ENCODE measurements at places on chromosomes 5 and 9. TPM values are rescaled to one million over a fixed set of nuclear protein-coding genes. Genes with fewer than 3 reads are reported as not detected.

Gene SPATA31A3
- not detected for total RNA-seq

Gene LRRC8A
- total RNA-seq: 19.9 TPM

Gene TMEM232
- total RNA-seq: 3.4 TPM

Gene DBH
- total RNA-seq: not detected

Gene TAF11L5
- total RNA-seq: not detected

Gene BNC2
- 27.5 TPM for total RNA-seq

Gene RNF180
- 0.74 TPM for total RNA-seq

Gene CCDC192
- total RNA-seq: not detected

Gene EPB41L4A
- total RNA-seq: 0.37 TPM

Gene NEUROG1
- not detected for total RNA-seq

Gene OMD
- not detected for total RNA-seq

Gene SCGB3A1
- not detected for total RNA-seq

Gene HAPLN1
- total RNA-seq: 0.55 TPM

Gene WDR38
- total RNA-seq: not detected

Gene PPP6C
- 9.4 TPM for total RNA-seq

Gene SLC6A18
- not detected for total RNA-seq

Gene CA9
- 2.0 TPM for total RNA-seq

Gene GLDC
- total RNA-seq: 1.4 TPM

Gene SVEP1
- 134 TPM for total RNA-seq

Gene SELENOP
- 131 TPM for total RNA-seq

Gene CFAP77
- total RNA-seq: not detected

Gene UTP15
- total RNA-seq: 14.5 TPM

Gene RASEF
- 0.14 TPM for total RNA-seq

Gene SLC1A1
- total RNA-seq: 36.4 TPM

Gene CCNG1
- 457 TPM for total RNA-seq

Gene JADE2
- 19.7 TPM for total RNA-seq

Gene UNC5A
- under 0.01 TPM for total RNA-seq

Gene GFPT2
- 66.0 TPM for total RNA-seq

Gene GABRA6
- not detected for total RNA-seq

Gene SLC46A2
- not detected for total RNA-seq

Gene FAM81B
- not detected for total RNA-seq

Gene CRHBP
- total RNA-seq: 2.1 TPM

Gene UBAP1
- 29.3 TPM for total RNA-seq

Gene NOTCH1
- total RNA-seq: 17.4 TPM

Gene CEL
- 0.18 TPM for total RNA-seq

Gene ENTPD2
- not detected for total RNA-seq

Gene MRRF
- total RNA-seq: 34.7 TPM

Gene TAF11L10
- total RNA-seq: not detected

Gene SOX30
- total RNA-seq: not detected

Gene PGM5
- total RNA-seq: 14.9 TPM

Gene ZNF474
- 0.18 TPM for total RNA-seq

Gene ANKRD31
- 0.14 TPM for total RNA-seq

Gene PHF24
- total RNA-seq: under 0.01 TPM

Gene F2RL1
- 16.5 TPM for total RNA-seq

Gene PCDHGC5
- total RNA-seq: 2.6 TPM

Gene PTPRD
- total RNA-seq: 6.9 TPM

Gene CTNND2
- total RNA-seq: not detected

Gene CANX
- total RNA-seq: 816 TPM

Gene RNF183
- not detected for total RNA-seq

Gene HIGD2A
- total RNA-seq: 32.3 TPM

Gene PCDHGA12
- 9.1 TPM for total RNA-seq

Gene LPCAT1
- 73.4 TPM for total RNA-seq

Gene KCNN2
- total RNA-seq: 0.43 TPM

Gene CCL19
- total RNA-seq: not detected

Gene GLIPR2
- 43.8 TPM for total RNA-seq

Gene LCNL1
- 3.4 TPM for total RNA-seq

Gene CPEB4
- total RNA-seq: 20.1 TPM

Gene PRR16
- 4.0 TPM for total RNA-seq

Gene LECT2
- total RNA-seq: not detected

Gene PROB1
- total RNA-seq: 1.0 TPM

Measured in smooth muscle cell of bladder (primary cell).